ENCODE measurements at places on chromosomes 13 and 19.

DNA sequence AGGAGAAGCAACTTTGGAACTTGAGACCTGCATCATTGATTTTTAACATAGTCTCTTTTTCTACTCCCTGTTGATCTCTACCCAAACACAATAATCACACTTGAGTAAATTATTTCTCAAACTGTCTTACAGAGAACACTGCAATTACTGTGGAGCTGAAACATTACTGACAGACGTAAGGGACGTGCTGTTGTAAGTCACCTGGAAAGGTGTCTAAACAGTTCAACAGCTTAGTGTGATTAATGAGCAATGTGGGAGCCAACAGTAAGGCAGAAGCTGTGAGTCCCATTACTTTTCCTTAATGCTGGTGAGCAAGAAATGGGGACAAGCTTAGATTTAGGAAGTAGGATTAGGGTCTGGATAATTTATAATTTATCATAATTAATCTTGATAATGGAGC lies 265.7 kb downstream of the DLEU7 start:
- DNase-seq = no peak

DNA sequence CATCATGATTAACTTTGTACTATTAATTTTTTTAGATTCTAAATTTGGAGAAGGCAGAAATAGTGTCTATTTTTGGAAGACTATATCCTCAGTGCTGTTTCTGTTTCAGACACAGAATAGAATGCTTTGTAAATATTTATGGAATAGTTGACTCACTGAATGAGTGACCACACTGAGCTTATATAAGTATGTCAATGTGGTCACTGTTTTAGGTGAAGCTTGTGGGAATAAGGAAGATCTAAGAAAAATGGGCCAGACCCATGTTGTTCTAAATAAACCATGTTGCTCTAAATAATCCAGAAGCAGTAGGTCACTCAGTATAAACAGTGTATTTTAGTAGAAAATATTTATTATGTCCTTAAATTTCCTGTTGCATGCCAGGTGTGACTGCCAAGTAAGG lies 45.5 kb upstream of the DACH1 start:
- no peak for DNase-seq

- no peak for DNase-seq
Observed at GRCh38 chr13:67651908-67652465, 421.9 kb upstream of the PCDH9 start.

DNA sequence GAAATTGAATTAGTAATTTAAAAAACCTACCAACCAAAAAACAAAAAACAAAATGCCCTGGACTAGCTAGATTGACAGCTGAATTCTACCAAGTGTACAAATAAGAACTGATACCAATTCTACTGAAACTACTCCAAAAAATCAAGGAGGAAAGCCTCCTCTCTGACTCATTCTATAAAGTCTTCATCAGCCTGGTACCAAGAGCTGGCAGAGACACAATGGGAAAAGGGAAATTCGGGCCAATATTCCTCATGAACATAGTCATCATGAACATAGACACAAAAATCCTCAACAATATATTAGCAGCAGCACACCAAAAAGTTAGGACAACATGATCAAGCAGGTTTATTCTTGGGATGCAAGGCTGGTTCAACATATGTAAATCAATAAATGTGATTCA lies 2667.7 kb upstream of the PCDH20 start:
- peak; percentile 14 for DNase-seq

DNA sequence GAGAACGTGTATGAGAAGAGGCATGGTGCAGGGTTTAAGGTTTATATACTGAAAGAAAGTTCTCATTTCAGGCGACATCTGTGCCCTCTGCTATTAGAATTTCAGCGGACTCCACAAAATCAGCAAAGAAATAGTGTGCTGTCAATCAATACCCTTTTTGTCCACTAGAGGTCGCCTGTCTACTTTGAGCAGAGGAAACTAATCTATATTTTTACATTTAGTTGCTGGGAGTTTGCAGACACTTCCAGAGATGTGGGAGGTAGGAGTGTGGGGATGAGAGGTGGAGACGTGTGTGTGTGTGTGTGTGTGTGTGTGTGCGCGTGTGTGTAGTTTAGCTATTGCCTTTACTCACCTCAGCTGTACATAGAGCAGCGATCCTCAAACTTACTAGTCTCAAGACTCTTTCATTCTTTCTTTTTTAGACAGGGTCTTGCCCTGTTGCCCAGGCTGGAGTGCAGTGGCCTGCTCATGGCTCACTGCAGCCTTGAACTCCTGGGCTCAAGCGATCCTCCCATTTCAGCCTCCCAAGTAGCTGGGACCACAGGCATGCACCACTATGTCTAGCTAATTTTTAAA lies 9.7 kb downstream of the INAFM1 start:
- DNase-seq = peak; percentile 62

DNA sequence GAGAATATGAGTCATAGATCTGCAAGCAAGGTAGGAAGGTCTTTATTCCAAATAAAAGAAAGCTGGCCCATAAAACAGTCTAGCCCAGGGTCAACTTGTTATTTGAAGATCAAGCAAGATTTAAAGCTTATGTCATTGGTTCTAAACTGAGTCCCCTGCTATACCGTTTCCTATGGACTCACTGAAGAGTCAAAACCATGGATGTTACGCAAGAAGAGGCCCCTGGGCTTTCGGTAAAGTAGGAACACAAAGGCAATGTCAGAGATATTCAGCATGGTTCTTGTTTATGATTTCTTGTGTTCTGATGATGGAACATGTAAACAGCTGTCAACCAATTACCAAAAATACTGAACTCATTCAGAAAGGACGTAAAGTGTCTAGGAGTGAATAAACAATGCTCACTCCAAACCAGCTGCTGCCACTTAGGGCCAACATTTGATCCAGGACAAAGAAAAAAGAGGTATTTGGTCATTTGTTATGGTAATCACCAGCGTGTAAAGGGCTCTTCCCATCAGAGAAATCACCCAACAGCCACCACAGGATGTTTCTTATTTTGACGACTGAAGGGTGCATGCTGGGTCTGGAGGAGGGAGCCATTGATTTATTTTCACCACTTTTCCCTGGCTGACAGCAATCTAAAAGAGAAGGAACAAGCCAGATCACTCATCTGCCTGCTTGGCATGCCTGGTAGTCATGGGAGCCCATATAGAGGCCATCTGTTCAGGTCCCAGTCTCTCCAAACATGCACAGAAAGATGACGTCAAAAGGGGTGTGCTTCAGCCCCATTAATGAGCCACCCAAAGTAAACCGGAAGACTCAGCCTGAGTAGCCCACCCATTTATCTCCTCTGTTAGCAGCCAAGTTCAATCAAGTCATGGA lies 68.3 kb downstream of the FGF14 start:
- no peak for DNase-seq

DNA sequence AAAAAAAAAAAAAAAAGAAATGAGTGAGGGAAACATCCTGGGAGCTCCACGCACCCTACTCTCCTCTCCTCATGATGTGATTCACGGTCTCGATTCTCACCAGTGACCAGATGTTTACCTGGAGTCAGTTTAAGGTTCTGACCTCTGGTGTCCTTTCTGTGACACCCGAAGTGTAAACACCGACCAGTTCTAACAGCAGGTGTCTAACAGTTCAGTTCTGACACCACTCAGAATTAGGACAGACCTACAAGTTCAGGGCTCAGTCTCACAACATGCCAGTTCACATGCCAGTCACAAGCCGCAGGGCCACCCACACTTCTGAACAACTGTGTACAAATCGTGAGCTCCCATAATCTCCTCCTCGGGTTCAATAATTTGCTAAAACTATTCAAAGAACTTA lies 6.0 kb downstream of the ZNF564 start:
- DNase-seq = no peak

DNA sequence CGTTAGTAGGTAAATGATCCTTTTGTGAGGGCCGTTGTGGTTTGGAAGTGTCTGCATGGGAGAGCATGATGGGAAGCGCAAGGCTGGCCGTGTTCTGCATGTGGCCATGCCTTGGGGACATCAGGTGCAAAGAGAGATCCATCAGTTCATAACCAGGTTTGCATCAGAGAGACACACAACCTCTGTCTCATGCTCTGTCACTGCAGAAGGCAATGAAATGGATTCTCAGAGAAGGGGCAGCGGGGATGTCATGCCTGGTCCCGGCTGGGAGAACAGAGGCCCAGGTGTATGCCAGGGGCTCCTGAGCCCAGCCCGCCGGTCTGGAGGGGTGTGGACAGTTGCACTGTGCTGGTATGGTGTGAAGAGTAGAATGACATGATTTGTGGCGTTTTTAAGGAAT lies 60.2 kb downstream of the GGACT start:
- no peak for DNase-seq

DNA sequence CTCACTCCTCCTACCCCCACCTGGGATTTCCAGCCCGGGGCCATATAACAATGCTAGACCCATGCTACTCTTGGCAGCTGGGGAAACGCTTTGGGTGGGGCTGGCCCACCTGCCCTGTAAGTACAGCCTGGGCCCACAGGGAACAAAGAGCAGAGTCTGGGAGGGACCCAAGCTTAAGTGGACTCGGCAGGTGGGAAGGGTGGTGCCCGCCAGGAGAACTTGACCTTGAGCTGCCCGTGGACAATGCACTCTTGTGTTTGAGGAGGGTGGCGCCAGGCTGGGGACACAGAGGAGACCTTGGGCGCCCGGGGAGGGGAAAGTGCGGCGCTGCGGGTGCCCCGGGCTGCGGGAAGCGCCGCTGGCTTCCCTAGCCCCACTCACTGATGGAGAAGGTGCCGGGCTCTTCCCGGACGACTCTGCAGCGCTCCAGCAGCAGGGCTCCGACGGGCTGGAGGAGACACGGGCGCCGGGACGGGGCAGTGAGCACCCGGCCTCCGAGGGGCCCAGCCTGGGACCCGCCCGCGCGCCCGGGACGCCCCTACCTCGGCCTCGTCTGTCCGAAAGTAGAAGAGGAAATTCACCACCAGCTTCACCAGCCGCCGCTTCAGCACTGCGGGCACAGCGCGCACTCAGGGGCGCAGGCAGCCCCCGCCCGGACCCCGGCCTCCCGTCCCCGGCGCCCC lies 607 bp downstream of the PLEKHJ1 start:
- DNase-seq = no peak

DNA sequence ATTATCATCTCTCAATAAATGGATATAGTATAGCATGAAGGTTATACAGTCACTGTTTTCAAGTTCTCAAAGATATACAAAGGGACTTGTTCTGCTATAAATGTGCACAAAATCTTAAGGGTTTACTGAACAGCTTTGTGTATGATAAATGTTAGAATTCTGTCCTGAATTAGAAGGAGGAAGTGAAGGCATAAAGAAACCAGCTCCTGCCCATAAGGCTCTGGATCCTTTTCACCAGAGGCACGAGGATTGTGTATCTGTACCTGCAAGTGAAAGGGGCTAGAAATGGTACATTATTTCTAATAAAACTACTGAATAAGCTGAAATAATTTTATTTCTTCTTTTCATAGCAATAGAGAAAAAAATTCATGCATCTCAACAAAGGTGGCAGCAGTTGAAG lies 32.4 kb downstream of the PHF11 start:
- no peak for DNase-seq

DNA sequence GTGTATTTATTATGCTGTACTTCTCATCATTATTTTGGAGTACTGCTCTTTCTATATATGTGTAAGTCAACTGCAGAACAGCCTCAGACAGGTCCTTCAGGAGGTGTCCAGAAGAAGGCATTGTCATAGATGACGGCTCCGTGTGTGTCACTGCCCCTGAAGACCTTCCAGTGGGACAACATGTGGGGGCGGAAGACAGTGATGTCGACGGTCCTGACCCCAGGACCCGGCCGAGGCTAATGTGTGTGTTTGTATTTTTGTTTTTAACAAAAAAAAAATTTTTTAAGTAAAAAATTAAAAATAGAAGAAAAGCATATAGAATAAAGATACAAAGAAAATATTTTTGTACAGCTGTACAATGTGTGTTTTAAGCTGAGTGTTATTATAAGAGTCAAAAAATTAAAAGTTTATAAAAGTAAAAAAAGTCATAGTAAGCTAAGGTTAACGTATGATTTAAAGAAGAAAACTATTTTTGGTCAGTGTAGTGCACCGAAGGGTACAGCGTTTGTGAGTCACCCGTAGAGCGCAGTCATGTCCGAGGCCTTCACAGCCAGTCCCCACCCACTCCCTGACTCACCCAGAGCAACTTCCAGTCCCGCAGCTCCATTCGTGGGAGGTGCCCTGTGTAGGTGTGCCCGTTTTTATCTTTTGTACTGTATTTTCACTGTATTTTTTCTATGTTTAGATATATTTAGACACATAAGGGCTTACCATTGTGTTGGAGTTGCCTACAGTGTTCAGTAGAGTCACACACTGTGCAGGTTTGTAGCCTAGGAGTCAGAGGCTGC lies 42.2 kb upstream of the SPACA7 start:
- DNase-seq = peak; percentile 44

GRCh38 chr13:109707742-109708617 lies 78.4 kb downstream of the IRS2 start:
- DNase-seq = no peak

All from RPMI7951 (cell line).